ENCODE measurements at places on chromosomes 12 and 14.

DNA sequence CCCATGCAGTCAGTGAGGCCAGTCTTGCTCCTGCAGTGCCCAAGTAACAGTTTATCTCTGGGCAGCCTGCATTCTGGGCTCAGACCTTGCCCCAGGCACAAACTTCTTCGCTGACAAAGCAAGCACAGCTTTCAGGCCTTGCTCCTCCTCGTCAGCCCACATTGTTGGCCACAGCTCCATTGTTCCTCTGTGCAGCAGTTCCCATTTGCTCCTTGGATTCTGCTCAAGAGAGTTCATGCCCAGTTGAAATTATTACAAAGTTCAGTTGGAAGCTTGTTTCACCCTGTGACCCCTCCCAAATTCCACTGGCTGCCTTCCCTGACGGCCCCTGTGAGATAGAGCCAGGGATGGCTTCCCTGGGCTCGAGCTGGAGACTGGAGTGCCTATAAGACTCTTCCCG, 163.4 kb upstream of the DDHD1 start:
- no peak for DNase-seq

DNA sequence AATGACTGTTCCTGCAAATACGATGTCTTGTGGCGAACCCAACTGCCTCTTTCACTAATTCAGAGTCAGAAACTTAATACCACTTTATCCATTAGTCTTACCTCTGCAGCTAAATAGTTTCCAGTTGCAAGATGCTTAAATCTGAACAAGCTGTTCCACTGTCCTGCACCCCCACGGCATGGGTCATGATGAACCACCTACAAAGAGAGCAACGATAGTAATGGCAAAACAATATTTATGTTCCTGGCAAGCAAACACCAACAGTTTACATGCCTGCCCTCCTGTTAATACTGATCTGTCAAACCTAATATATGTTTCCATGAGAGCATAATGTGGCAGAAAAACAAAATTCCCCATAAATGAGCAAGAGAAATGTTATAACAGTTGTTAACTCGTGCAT, 121.9 kb downstream of the ITPR2 start:
- DNase-seq, result no peak

DNA sequence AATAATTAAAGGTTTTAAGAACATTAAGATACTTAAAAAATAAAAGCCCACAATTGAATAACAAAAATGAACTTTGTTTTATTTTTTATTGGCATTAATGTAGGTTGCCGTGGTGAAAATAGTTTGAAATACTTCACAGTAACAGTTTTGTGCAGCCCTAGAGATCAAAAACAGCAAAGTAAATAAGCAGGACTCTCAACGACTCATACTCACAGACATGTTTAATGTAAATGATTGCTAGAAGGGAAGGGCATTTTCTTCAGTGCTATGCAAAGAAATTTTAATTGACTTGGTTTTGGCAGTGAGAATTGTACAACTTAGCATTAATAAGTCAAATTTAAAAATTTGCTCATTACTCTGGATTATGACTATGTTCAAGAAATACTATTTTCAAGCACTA, 16.0 kb downstream of the TRMT5 start:
- DNase-seq, result no peak

DNA sequence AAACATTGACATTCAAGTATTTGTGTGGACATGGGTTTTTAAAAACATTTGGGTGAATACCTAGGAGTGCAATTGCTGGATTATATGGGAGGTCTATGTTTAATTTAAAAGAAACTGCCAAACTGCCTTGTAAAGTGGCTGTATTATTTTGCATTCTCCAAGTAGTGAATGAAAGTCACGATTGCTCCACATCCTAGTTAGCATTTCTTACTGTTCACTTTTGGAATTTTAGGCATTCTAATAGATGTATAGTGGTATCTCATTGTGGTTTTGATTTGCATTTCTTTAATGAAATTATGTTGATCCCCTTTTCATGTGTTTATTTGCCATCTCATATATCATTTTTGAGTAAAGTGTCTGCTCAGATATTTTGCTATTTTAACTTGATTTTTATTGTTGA, 159.5 kb downstream of the FOXG1 start:
- no peak for DNase-seq

GRCh38 chr14:91413547-91414474, 3.8 kb downstream of the CCDC88C start:
- DNase-seq, result no peak

DNA sequence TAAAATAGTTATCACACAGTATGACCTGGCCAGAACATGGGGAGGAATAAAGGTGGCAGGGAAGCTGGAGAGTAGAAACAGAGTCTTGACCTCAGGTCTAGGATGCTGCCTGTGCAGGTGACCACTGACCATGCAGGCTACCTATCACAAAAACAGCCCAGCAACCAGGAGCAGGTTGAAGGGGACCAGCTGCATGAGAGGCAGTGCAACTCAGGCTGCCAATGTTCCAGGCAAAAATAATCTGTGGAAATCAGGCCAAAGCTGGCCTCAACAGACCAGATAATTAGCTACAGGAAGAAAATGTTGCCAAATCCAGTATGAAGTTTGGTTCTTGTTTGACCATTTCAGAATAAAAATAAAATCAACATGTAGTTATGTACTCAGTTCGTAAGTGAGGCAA, 72.6 kb downstream of the PDE6H start:
- no peak for DNase-seq

GRCh38 chr12:132171293-132171967, 27.2 kb downstream of the NOC4L start:
- no peak for DNase-seq

DNA sequence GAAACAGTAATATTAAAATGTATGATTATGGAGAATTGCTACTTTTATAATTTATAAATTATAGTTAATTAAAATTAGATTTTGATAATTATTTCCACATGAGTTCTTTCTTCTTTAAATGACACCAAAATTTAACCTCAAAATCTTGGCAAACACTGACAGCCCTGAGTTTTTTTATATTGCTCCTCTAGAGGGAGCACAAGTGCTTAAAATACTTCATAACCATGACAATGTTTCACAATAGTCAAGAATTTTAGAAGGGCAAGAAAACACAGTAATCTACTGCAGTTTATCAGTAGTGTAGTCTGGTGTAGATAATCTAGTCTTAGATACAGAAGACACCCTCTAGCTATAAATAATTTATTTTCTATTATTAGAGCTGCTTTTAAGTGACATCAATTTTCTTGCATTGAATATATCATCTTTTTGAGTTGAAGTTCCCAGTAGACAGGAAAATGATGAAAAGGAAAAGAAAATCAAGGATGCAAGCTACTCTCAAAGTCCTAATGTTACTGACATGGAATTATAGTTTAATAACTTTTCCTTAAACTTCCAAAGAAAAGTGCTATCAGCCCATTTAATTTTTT, 14.3 kb upstream of the PTGER2 start:
- no peak for DNase-seq

GRCh38 chr14:53619691-53620231, 336.9 kb downstream of the BMP4 start:
- peak; percentile 18 for DNase-seq

DNA sequence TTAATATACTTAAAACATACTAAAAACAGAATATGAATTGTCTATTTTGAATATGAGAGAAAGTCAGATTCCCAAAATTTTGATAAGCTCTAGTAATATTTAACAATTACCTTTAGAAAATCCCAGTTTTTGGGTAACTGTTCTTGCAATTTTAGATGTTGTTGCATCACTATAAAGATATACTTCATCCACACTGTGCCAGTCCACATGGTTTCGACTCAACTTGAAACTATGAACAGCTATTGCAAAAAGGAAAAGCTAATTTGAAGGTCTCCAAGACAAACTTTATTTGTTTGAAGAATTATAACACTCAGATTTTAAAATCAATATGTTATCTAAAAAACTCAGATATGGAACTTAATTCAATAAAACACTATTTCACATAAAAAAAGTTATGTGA, 59.9 kb downstream of the DDHD1 start:
- no peak for DNase-seq

DNA sequence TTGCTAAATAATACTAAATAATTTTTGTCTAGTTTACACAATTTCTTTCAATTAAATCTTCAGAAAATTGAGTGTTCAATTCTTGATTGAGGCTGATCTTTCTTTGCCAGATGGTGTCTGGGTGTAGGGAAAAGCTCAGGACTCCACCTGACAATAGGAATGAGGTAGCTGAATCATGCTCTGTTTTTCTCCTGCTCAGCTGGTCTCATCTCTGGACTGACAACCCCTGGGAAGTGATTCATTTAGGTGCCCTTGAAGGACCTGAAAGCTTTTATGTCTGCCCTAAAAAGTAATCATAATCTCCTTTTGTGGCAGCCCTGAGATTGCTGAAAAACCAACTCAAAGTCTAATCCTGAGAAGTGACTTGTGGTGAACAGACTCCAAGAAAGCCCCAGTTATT, 255.4 kb downstream of the ETNK1 start:
- DNase-seq, result no peak

DNA sequence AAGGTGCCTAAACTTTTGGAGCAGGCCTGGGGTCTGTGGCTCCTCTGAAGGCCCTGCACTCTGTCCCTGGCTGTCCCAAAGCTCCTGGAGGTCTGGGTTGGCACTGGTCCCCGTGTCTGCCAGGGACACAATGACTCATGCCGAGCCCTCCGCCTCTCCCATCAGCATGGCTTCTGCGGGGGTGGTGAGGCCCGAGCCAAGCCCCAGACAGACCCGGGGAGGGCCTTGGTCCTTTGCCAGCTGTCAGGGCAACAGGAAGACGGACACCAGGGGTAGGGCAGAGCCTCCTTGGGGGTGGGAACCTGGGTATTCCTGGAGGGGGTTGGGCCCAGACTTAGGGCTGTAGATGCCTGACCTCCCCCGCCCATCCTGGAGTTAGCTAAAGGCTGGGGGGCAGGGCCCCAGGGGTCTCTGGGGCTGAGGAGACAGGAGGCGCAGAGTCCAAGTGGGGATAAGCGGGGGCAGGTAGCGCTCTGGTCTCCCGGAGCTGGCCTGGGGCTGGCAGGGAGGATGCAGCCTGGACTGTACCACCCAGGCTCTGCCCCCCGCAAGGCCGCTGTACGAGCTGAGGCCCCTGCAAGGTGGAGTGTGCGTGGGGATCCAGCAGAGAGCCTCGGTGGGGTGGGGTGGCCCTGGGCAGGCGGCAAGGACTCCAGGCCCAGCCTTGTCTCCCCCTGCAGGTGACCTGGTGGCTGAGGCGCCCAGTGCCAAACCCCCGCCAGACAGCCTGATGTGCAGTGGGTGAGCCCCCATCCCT, 16.4 kb upstream of the PUS1 start:
- peak; percentile 50 for DNase-seq

GRCh38 chr12:27968972-27969623, 3.4 kb downstream of the PTHLH start:
- no peak for DNase-seq

- DNase-seq, result no peak
Measured at GRCh38 chr12:22598763-22599161, 26.2 kb upstream of the ETNK1 start.

GRCh38 chr14:54652188-54652587, 85.3 kb downstream of the SAMD4A start:
- DNase-seq, result peak; percentile 100

DNA sequence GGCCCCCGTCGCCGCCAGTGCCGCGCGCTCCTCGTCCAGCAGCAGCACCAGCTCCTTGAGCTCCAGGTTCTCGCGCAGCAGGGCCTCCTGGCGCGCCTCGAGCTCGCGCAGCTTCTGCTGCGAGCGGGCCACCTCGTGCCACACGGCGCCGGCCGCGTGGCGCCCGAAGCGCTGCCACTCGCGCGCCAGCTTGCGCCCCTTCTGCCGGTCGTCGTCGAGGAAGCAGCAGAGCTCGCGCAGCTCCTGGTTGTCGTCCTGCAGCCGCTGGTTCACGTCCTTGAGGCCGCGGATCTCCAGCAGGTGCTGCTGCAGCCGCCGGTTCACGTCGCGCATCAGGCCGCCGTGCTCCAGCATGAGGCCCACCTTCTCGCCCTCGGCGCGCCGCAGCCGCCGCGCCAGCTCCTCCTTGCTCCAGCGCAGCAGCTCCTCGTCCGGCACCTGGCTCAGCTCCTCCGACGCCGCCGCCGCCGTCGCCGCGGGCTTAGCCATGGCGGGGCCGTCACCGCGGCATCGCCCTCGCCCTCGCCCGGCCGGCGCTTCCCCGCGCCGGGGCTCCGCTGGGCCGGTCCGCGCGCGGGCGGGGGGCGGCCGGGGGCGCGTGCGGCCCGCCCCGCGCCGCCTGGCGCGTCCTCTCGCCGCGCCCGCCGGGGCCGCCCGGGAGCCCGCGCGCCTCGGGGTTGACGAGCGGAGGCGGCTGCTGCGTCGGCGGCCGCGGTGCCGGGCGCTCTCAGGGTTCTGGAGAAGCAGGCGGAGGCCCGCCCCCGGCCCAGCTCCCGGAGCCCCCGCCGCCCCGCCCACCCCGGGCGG, at the start of gene CCDC85C:
TSS of gene CCDC85C (minus strand) at position 737 of the 807 bp plus-strand sequence. CDS start at position 489, 248 bp downstream.
- DNase-seq, result no peak

GRCh38 chr12:80825506-80825905, 108.8 kb downstream of the MYF5 start:
- no peak for DNase-seq

- no peak for DNase-seq
Measured at GRCh38 chr12:49501895-49502294, 36.9 kb upstream of the KCNH3 start.

- DNase-seq, result no peak
Measured at GRCh38 chr14:68079941-68080697, 260.5 kb downstream of the RAD51B start.

- no peak for DNase-seq
Measured at GRCh38 chr12:12007713-12008231, 63.0 kb upstream of the BCL2L14 start.

Data from non-pigmented ciliary epithelial cell (primary cell).